ENCODE measurements at places on chromosomes 7 and 10. TPM values are rescaled to one million over a fixed set of nuclear protein-coding genes. Genes with fewer than 3 reads are reported as not detected.
A peak's percentile ranks its signal among the peaks of the same experiment; 100 is the strongest.

PNLIPRP1 gene
- total RNA-seq: not detected

NEURL1 gene
- 5.7 TPM for total RNA-seq

ALOX5 gene
- 3.0 TPM for total RNA-seq

TSPAN33 gene
- 1.5 TPM for total RNA-seq

ENTPD7 gene
- total RNA-seq: 18.8 TPM

DCLRE1A gene
- total RNA-seq: 8.8 TPM

UCN3 gene
- total RNA-seq: 0.83 TPM

PKD2L1 gene
- total RNA-seq: 0.47 TPM

IKZF1 gene
- total RNA-seq: 0.43 TPM

MMP21 gene
- total RNA-seq: not detected

PDGFA gene
- 2.1 TPM for total RNA-seq

CAPZA2 gene
- 75.5 TPM for total RNA-seq

HECW1 gene
- total RNA-seq: 13.4 TPM

CPN1 gene
- total RNA-seq: not detected

ACTL6B gene
- total RNA-seq: 45.8 TPM

SEMA3D gene
- 5.4 TPM for total RNA-seq

ZNF853 gene
- 7.8 TPM for total RNA-seq

ZNF736 gene
- 0.97 TPM for total RNA-seq

CCDC7 gene
- 12.2 TPM for total RNA-seq

RAB18 gene
- total RNA-seq: 49.0 TPM

LIPF gene
- total RNA-seq: 0.66 TPM

DNA sequence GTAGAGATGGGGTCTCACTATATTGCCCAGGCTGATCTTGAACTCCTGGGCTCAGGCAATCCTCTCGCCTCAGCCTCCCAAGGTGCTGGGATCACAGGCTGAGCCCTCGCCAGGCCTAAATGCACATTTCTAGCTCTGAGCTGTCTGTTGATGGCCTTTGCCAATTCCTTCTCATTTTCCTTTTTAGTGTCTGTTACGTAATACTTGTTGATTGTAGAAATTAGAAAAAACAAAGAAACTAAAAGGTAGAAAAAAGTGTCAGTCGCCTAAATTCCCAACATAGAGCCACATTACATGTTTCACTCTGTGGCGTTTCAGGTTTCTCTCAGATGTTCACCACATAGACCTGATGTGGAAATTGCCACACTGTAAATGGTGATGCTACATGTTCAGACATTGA is 44.0 kb upstream of the RASGEF1A start:
- ATAC-seq: no peak

GRCh38 chr7:133649593-133649992 is 396.7 kb downstream of the EXOC4 start:
- ATAC-seq: no peak

GRCh38 chr7:130063036-130063435 is 7.3 kb upstream of the KLHDC10 start:
- ATAC-seq: no peak

- no peak for ATAC-seq
Observed at GRCh38 chr7:151122796-151123157, 36.5 kb downstream of the AGAP3 start.

DNA sequence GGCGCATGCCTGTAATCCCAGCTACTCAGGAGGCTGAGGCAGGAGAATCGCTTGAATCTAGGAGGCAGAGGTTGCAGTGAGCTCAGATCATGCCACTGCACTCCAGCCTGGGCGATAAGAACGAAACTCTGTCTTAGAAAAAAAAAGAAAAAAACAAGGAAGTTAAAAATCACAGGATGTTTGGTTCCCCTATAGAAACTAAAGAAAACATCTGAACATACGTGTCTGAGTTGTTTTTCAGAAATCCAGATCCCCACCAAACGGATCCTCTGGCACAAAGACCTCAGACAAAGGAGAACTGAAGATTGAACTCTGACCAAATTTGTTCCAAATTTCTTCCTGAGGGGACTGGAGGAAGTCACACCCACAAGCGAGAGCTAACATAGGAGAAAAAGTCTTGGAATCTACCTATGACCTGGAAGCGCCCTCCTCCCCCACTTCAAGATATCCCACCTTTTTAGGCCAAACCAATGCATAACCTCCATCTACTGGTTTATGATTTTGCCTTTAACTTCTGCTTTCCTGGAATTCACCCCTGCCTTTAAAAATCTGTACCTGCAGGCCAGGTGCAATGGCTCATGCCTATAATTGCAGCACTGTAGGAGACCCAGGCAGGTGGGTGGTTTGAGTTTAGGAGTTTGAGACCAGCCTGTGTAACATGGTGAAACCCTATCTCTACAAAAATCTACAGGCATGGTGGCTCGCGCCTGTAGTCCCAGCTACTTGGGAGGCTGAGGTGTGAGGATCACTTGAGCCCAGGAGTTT is 19.7 kb upstream of the SIRT1 start:
- no peak for ATAC-seq

DNA sequence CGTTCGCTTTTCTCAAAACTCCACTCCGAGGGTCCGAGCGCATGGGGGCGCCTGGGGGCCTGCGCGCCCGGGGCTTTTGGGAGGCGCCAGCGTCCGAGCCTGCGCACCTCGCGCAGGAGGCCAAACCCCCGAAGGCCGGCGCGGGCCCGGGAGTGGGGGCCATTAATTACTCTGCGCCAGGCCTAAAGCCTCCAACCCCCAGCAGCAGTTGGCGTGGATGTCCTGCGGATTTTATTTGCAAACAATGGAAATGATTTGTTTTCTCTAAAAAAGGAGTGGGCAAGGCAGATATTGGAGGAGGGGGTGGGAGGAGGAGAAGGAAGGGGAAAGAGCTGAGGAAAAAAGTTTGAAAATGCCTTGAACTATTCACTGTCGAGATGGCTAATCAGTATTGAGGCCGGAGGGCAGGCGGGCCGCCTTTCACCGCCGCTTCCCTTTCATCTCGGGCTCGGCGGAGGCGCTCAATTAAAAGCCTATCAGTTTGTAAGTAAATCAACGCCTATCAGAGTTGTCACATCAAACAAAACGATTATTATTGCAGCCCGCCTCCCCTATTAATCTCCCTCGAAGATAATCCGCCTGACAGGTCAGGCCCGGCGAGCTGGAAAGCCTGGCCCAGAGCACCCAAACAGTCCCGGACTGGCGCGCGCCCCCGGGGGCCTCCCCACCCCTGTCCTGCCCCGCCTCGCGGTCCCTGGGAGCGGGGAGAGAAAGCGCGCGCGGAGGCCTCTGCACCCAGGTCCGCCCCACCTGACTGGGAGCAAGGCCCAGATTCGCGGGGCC is 3.4 kb upstream of the ZNF503 start:
- ATAC-seq: peak; percentile 21

DNA sequence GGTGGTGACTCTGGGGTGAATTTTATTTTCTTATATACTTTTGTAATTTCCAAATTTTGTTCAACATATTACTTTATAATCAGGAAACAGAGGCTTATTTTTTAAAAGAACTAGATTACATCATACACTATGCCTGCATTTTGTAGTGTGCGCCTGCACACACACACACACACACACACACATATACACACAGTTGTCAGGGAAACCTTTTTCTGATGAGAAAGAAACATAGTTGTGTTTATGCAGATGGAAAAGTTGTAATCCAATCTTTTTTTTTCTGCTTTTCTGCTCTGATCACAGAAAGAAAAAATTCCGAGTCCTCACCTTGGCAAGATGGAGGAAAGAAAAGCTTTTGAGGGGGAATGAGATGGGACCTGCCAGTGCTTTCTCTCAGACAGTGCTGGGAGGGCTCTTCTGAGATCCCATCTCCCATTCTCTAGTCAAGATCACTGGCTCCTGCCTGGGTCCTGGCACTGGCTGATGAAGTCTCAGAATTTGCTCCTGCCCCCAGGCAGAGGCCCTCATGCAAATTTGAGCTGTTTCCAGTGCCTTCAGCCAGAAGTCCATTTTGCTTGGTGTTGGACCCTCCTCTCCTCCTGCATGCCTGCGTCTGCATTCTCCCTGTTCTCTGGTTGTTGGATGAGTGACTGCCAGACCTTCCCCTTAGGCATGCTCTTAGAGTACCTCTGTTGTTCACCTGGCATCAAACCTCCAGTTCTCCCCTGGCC is 59.7 kb downstream of the TLL2 start:
- ATAC-seq: peak; percentile 37

GRCh38 chr7:100358857-100359212 is 918 bp downstream of the PILRB start:
- no peak for ATAC-seq

DNA sequence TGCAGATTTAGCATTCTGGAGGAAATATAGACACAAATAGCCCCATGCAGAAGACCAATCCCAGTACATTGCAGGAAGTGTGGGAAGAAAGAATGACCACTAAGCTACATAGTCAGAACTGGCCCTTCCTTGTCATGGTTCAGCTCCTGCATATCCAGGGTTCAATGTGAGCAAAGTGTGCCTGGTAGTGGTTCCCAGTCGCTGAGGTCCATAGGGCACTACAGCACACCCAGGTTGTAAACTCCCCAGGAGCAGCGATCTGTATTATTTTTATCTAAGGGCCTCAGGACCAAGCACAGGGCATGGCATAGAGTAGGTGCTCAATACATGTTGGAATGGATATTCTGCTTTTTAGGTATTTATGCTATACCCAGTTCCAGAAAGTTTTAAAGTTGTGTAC is 114.4 kb downstream of the RTKN2 start:
- ATAC-seq: no peak

- peak; percentile 65 for ATAC-seq
Observed at GRCh38 chr7:3175285-3175902, 125.7 kb upstream of the SDK1 start.

GRCh38 chr10:1253523-1254353 is 197.6 kb downstream of the WDR37 start:
- no peak for ATAC-seq

- ATAC-seq: no peak
Observed at GRCh38 chr10:2700626-2701305, 366.6 kb upstream of the PFKP start.

GRCh38 chr7:3998060-3998459 is 684.0 kb upstream of the FOXK1 start:
- ATAC-seq: no peak

DNA sequence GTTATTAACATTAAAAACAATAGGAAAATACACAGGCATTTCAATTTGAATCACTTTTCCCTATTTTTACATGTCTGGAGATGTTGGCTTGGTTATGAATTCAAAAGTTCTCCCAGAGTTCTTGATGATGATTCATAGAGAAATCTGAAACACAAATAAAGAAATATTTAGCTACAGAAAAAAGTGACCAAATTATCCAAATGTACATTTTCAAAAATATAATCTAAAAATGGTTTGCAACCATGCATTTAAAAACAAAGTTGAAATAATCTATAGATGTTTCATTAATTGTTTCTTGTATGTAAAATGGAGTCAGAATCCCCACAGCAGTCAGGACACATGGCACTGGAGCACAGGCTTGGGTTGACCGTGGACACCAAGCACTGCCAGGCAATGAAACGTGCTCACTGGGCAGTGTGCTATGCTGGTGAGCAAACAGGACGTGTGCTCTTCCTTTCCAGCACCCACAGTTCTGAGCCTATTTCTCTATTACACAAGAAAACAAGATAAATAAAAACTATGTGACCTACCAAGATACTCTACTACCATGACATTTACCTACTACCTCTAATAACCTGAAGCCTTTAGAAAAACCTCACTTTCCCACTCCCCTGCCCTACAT is 44.1 kb upstream of the PTPRN2 start:
- no peak for ATAC-seq

DNA sequence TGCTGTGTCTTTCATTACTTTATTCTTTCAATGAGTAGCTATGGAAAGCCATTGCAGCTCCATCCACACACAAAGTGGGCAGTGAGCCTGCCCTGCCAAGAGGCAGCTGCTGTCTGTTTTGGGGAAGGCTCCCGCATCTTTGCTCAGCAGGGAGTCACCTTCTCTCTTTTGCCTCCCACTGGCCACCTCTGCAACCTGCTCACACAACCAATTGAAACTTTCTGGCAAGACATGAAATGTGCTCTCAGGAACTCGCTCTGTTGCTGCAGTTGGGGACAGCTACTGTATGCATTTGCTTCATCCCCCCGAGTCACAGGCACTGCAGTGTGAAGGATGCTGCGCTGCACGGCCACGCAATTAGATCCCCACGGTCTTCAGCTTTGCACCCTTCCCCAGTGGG is 244.8 kb upstream of the NFE2L3 start:
- no peak for ATAC-seq

DNA sequence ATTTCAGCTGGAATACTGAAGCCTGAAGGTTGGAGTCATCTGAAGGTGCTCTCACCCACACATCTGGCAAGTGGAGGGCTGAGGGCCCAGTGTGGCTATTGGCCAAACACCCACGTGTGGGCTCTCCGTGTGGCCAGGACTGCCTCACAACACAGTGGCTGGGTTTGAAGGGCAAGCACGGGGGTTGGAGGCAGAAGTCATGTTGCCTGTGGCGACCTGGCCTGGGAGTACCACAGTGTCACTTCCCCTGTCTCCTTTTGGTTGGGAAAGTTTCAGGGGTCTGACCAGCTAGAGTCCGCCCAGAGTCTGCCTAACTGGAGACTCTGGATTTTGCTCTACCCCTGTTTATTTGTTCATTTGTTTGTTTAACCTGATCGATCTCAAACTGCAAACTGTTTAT is 169.5 kb downstream of the DNAJB6 start:
- no peak for ATAC-seq

- ATAC-seq: no peak
Observed at GRCh38 chr10:20855398-20856038, 41.6 kb downstream of the NEBL start.

GRCh38 chr10:34978080-34978479 is 112.1 kb downstream of the CUL2 start:
- ATAC-seq: no peak

DNA sequence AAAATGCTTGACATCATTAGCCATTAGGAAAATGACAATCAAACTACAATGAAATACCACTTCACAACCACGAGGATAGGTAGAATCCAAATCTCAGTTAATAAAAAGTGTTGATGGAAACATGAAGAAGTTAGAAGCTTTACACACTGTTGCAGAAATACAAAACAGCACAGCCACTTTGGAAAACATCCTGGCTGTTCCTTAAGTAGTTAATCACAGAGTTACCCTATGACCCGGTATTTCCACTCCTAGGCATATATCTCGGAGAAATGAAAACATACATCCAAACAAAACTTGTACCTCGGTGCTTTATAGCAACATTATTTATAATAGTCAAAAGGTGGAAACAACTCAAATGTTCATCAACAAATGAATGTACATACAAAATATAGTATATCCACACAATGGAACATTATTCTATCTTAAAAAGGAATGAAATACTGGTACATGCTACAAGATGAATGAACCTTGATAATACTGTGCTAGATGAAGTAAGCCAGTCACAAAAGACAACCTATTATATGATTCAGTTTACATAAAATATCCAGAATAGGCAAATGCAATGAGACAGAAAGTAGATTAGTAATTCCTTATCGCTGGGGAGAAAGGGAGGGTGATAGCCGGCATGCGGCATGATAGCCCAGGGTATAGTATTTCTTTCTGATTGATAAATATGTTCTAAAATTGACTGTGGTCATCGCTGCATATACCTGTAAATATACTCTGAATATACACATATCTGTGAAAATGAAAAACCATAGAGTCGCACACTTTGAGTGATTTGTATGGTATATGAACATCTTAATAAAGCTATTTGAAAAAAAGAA is 1.9 kb downstream of the VWDE start:
- ATAC-seq: no peak
